ENCODE measurements at places on chromosomes 6 and 20. TPM values are rescaled to one million over a fixed set of nuclear protein-coding genes. Genes with fewer than 3 reads are reported as not detected.

DNA sequence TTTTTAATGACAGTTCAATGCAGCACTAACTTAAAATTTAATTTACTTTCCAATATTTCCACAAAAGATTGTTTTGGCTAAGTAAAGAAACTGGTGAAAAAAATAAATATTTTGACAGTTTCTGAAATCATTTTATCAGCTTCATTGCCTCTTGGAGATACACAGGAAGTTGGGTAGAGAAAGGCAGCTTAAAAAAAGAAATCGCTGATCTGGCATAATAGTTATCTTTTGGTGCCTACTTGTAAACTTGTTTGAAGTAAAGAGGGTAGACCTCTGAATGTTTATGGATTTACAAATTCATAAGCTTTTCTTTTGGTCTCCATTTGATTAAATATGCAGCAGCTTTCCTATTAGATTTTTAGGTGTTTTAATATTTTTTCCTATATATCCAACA is 103.4 kb downstream of the RTN4IP1 start:
- H3K27ac ChIP-seq = no peak overlapping the region
- no peaks in the 10 kb centered on the region for H3K27me3 ChIP-seq
- H3K36me3 ChIP-seq = peaks cover 26% of the 10 kb centered on the region

DNA sequence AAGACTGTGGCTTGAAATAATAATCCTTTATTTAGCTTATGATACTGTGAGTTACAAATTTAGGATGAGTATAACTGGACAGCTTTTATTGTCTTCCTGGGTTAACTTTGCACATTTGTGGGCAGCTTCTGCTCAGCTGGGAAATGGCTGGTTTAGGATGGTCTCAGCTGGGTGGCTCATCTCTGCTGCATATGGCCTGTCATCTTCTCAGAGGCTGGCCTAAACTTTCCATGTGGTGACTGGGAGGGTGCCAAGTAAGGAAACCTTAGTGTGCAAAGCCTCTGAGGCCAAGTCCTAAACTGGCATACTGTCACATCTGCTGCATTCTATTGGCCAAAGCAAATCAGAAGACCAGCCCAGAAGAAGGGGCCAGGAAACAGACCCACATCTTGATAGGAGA is 40.2 kb downstream of the BTBD3 start:
- no peaks in the 10 kb centered on the region for H3K36me3 ChIP-seq
- no peaks in the 10 kb centered on the region for H3K4me1 ChIP-seq
- no peak overlapping the region for H3K4me3 ChIP-seq
- DNase-seq = no peak

DNA sequence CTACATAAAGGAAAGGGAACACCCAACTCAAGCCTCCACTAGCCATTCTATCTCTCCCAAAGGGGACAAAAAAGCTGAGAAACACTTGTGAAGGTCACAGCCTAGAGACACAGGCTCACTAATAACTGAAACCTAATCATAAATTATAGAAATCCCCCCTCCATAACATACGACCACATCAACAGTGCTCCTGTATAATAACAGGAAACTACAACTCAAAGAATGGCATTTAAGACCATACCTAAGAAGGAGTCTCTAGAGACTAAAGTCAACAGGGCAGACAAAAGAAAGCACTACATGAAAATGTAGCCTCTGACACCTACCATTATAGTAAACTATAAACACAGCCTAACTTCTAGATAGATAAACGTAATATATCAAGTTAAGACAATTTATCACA is 82.7 kb downstream of the THEMIS start:
- no peak for DNase-seq
- H3K27me3 ChIP-seq = no peaks in the 10 kb centered on the region
- H3K27ac ChIP-seq = no peak overlapping the region
- no peak overlapping the region for H3K4me3 ChIP-seq

DNA sequence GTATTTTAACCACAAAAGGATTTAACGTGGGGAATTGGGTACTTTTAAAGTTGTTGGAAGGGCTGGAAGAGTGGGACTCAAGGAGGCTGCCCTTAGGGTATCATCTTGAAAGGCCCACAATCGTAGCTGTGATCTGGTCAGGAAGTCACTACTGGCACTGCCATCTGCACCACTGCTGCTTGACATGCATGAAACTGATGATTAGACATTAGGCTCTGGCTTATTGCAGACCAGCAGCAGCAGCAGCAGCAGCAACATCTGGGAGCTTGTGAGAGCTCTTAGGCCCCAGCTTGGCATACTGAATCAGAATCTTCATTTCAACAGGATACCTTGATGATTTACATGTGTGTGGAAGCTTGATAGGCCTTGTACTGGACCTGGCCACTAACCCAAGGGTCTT is 68.6 kb downstream of the PHF20 start:
- peaks cover 30% of the 10 kb centered on the region for H3K36me3 ChIP-seq
- H3K27me3 ChIP-seq = no peaks in the 10 kb centered on the region
- H3K4me1 ChIP-seq = peaks cover 6% of the 10 kb centered on the region
- no peak for DNase-seq
- no peak overlapping the region for H3K4me3 ChIP-seq
- H3K27ac ChIP-seq = no peak overlapping the region

DNA sequence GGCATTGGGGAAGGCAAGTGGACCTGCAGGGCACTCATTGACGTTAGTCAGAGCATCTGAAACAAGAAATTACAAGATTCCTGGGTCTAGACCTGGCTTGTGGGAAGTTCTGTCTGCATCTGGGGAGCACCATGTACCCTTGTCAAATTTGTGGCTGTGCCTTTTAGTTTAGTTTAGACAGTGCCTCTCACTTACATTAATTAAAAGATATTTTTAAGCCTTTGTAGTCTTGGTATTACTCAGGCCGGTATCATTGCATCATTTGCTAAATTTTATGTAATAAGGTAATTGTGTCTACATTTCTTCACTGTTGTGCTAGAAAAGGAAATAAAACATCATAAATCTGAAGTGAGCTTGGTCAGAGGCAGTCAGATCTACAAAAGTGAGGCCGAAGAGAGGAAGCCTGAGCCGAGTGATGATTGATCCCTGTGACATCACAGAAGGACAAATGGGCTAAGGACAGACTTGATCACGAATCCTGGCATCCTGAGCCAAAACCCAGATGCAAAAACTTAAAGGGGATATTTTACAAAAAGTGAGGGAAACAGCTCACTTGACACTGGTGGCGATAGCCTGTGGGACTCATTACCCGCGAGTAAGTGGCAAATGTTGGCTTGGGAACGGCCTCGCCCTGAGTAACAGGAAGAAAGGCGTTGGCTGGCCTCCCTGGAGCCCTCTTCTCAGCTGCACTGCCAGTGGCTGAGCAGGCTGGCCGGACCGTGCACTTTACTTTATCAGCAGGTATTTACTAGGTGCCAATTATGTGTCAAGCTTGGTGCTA is 106.5 kb downstream of the TCP11 start:
- no peak overlapping the region for H3K4me3 ChIP-seq
- H3K36me3 ChIP-seq = peaks cover 8% of the 10 kb centered on the region
- DNase-seq = peak; percentile 92

DNA sequence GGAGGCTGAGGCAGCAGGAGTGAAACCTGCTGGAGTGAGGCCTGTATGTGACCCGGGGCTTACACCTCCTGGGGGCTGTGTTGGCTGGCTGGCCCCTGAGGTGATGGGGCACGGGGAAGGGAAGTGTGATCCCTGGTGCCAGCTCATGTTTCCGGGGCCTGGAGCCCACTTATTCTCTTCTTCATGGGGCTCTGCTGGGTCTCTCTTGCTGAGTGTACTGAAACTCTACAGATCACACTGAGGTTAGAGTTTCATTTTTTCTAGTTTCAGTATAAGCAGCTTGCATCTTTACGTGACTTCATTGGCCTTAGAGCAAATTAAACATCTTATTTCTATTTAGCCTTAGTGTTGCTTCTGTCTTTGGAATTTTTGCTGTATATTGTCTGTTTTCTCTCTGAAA is 96.2 kb downstream of the ANKS1A start:
- H3K4me1 ChIP-seq = peaks cover 10% of the 10 kb centered on the region
- no peak overlapping the region for H3K4me3 ChIP-seq
- H3K27ac ChIP-seq = no peak overlapping the region

GRCh38 chr20:44858606-44859360 is 26.7 kb upstream of the YWHAB start:
- H3K27ac ChIP-seq = no peak overlapping the region
- no peak for DNase-seq
- no peaks in the 10 kb centered on the region for H3K4me1 ChIP-seq
- no peaks in the 10 kb centered on the region for H3K27me3 ChIP-seq
- H3K4me3 ChIP-seq = no peak overlapping the region

DNA sequence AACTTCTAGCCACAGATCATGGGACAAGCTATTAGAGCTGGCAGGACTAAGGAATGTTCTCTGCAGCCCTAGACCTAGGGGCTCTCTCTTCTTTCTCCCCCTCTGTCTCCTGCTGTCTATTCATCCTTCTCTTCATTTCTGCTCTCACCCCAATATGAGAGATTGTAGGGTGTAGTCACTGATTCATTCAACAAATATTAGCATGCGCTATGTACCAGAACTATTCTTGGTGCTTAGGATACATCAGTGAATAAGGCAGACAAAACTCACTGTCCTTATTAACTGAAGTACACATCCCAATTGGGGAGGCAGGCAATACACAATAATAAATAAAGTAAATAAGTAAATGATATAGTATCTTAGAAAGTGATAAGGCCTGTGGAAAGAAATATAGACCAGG is 14.7 kb upstream of the SIRPB2 start:
- H3K36me3 ChIP-seq = no peaks in the 10 kb centered on the region
- no peaks in the 10 kb centered on the region for H3K4me1 ChIP-seq
- H3K4me3 ChIP-seq = no peak overlapping the region
- H3K27ac ChIP-seq = no peak overlapping the region
- no peaks in the 10 kb centered on the region for H3K27me3 ChIP-seq

The FAM83C gene
- not detected for total RNA-seq

GRCh38 chr6:160121558-160121957 is at the start of gene SLC22A1:
Gene SLC22A1, plus strand, starts transcription at chr6:160121815. Its CDS starts 121 bp downstream, at chr6:160121936.
- no peaks in the 10 kb centered on the region for H3K27me3 ChIP-seq
- H3K4me3 ChIP-seq = no peak within 1 kb of the TSS
- no peaks in the 10 kb centered on the region for H3K4me1 ChIP-seq

The BPIFA1 gene
- 28.4 TPM for total RNA-seq

- no peaks in the 10 kb centered on the region for H3K27me3 ChIP-seq
- H3K27ac ChIP-seq = no peak overlapping the region
- no peaks in the 10 kb centered on the region for H3K36me3 ChIP-seq
- no peak overlapping the region for H3K4me3 ChIP-seq
- no peaks in the 10 kb centered on the region for H3K4me1 ChIP-seq
Observed at GRCh38 chr6:81002126-81002525, 750.4 kb downstream of the TENT5A start.

DNA sequence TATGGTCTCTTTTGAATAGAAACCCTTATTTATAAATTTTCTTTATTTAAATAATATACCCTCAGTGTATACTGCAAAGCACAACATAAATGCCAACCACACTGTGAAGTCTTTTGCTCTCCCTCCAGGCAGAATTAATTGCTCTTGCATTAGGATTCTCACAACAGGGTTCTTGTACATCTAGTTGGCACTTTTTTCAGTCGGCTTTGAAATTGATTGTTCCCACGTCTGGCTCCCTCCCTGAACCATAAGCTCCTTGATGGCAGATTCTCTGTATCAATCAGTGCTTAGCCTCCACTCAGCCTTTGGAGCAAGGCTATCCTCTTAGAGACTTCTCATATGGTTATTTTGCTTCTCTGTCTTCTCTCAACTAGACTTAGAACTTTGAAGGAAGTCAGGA is 288.0 kb upstream of the POU3F2 start:
- DNase-seq = no peak
- no peak overlapping the region for H3K27ac ChIP-seq
- H3K27me3 ChIP-seq = no peaks in the 10 kb centered on the region

DNA sequence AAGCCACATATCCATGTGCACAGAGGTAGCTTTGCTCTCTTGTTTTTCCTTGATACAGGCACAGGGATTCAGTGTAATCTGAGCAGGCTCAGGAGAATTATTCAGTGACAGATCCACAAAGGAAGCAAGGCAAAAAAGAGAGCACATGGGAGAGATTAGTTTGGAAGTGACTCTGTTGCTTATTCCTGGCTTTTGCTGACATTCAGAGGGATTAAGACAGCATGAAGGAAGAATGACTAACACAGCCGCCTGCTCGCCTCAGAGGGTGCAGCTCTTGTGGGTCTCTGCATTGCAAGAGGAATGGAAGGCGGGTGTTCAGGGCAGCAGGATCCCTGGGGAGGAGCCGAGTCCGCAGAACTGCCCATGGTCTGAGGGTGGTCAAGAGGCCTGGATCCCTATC is 203.4 kb upstream of the KCNQ5 start:
- H3K36me3 ChIP-seq = no peaks in the 10 kb centered on the region
- no peak overlapping the region for H3K27ac ChIP-seq
- H3K4me1 ChIP-seq = no peaks in the 10 kb centered on the region
- DNase-seq = no peak

- peaks cover 58% of the 10 kb centered on the region for H3K27me3 ChIP-seq
- H3K4me3 ChIP-seq = peak overlapping the region; percentile 33
- DNase-seq = no peak
- H3K36me3 ChIP-seq = no peaks in the 10 kb centered on the region
- no peak overlapping the region for H3K27ac ChIP-seq
- H3K4me1 ChIP-seq = peaks cover 6% of the 10 kb centered on the region
Observed at GRCh38 chr6:30357678-30358540, 13.0 kb downstream of the RPP21 start.

The RAMACL gene
- total RNA-seq = 6.6 TPM

- no peaks in the 10 kb centered on the region for H3K36me3 ChIP-seq
- peaks cover 12% of the 10 kb centered on the region for H3K27me3 ChIP-seq
- H3K4me3 ChIP-seq = no peak overlapping the region
- DNase-seq = no peak
- peaks cover 58% of the 10 kb centered on the region for H3K4me1 ChIP-seq
Observed at GRCh38 chr20:48789781-48790472, 37.9 kb downstream of the PREX1 start.

The LY86 gene
- 20.2 TPM for total RNA-seq

DNA sequence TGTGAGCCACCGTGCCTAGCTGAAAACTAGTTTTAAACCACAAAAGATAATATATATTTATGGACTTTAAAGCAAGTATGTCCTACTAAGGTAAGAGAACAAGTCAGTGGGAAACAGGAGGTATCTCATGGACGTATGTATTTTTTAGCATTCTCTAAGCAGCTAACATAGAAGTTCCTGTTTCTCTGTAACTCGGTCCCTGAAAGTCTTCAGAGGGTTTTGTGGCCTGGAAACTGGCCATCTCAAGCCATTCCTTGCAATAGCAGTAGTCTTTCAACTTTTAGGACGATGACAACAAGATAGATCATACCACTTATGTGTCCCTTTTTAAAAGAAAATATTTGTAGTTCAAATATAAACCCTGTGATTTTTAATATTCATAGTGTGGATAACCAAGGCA is 95.6 kb upstream of the RALGAPA2 start:
- H3K4me3 ChIP-seq = no peak overlapping the region
- no peaks in the 10 kb centered on the region for H3K4me1 ChIP-seq
- H3K27ac ChIP-seq = no peak overlapping the region
- no peaks in the 10 kb centered on the region for H3K36me3 ChIP-seq
- no peaks in the 10 kb centered on the region for H3K27me3 ChIP-seq
- DNase-seq = no peak

- H3K4me1 ChIP-seq = no peaks in the 10 kb centered on the region
- no peak overlapping the region for H3K27ac ChIP-seq
- H3K36me3 ChIP-seq = no peaks in the 10 kb centered on the region
- DNase-seq = no peak
- H3K27me3 ChIP-seq = no peaks in the 10 kb centered on the region
- H3K4me3 ChIP-seq = no peak overlapping the region
Observed at GRCh38 chr20:56722042-56722441, 92.9 kb downstream of the TFAP2C start.

The KIF6 gene
- total RNA-seq = 2.5 TPM

All from lower lobe of right lung (tissue), 2 donors.